Bone marrow (tissue), 2 donors: ENCODE measurements at places on chromosomes 5 and 9.
A peak's percentile ranks its signal among the peaks of the same experiment; 100 is the strongest.

DNA sequence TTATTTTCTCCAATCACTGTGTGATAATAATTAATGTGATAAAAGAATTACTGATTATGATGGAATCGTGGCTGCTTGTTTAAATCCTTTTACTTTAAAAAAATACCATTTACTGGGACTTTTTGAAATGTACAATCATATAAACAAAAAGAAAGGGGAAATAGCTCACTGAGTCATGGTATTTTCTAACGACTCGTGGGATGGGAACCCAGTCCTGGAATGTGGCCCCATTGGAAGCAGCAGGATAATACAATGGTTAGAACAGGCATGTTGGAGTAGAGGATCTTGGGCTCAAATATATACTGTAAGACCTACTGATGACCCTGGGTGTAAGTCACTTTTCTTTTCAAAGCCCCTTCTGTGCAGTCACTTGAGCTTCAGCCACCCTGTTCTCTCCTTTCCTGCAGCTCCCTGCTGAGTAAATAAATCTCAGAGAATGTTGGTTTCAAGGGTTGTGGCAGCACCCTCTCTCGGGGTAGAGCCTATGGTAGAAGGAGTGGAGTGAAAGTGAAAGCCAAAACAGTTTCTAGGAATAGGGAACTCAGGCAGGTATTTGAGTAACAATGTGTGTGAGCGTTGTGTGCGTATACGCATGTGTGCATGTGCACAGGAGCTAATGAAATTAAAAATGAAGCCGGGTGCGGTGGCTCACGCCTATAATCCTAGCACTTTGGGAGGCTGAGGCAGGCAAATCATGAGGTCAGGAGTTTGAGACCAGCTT lies 40.8 kb upstream of the LARP1 start:
- no peak for DNase-seq

GRCh38 chr9:130843049-130843908 lies 8.2 kb downstream of the ABL1 start:
- DNase-seq, result no peak

GRCh38 chr9:18703901-18704379 lies 230.0 kb downstream of the ADAMTSL1 start:
- no peak for DNase-seq

- DNase-seq, result no peak
These were observed 16.7 kb upstream of the SLC25A51 start for GRCh38 chr9:37920471-37921167.

DNA sequence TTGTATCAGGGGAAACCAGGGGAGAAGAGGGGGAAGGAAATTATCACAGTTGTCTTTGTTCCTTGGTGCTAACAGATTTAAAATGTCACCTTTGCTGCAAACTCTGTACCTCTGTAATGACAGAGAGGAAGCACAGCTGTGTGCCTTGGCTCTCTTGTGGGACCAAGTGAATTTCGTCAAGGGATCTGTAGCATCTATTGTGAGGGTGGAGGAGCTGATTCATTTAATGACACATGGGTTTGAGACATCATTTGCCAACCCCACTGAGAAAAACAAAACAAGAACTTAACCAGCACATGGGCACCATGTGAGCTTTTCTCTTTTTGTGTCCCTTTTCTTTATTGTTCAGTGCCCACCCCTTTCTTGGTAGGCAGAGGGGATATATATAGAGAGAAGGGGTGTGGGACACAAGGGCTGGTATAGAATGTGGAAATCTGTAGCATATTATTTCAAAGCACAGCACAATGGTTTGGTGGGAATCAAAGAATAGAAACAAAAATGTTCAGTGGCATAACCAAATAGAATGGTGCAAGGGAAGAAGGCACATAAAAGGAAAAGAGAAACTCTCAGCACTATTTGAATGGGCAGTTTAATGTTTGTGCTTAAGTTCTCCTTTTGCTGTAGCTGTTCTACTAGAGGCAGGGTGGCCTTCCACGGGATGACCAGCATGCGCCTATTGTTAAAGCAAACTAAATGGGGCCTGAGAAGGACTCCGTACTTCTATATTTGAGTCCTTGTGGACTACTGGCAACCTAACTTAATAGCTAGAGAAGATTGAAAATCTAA lies 63.3 kb downstream of the LIX1 start:
- DNase-seq, result peak; percentile 17

- no peak for DNase-seq
These were observed 16.4 kb upstream of the FCN2 start for GRCh38 chr9:134863941-134864820.

DNA sequence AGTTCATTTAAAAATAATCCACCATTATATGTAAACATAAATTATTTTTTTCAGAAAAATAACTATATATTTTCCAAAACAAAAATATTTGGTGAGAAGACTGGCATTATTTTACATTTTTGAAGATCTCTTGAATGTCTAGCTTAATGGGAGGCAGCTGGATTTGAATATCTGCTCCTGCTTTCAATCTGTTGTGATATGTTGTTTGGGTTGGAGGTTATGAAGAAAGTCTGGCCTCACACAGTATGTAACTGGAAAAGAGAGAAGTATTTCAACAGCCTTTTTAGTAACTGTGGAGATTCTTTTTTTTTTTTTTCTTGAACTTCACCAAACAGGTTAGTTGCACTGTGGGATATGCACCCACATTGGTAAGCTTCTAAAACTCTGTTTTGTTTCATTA lies 84.7 kb upstream of the SLIT3 start:
- DNase-seq, result no peak

DNA sequence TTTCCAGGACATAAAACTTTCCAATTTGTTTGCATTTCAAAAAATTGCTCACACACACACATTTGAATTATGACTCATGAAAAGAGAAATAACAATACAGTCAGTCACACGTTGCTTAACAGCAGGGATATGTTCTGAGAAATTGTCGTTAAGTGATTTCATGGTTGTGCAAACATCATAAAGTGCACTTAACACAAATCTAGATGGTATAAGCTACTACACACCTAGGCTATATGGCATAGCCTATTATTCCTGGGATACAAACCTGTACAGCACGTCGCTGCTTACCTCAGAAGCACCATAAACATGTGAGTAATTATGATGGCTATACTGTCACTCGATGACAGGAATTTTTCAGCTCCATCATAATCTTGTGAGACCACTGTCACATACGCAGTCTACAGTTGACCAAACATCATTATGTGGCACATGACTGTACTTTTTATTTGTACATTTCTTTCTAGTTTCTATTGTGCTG lies 378.2 kb downstream of the ACTL7B start:
- DNase-seq, result no peak

DNA sequence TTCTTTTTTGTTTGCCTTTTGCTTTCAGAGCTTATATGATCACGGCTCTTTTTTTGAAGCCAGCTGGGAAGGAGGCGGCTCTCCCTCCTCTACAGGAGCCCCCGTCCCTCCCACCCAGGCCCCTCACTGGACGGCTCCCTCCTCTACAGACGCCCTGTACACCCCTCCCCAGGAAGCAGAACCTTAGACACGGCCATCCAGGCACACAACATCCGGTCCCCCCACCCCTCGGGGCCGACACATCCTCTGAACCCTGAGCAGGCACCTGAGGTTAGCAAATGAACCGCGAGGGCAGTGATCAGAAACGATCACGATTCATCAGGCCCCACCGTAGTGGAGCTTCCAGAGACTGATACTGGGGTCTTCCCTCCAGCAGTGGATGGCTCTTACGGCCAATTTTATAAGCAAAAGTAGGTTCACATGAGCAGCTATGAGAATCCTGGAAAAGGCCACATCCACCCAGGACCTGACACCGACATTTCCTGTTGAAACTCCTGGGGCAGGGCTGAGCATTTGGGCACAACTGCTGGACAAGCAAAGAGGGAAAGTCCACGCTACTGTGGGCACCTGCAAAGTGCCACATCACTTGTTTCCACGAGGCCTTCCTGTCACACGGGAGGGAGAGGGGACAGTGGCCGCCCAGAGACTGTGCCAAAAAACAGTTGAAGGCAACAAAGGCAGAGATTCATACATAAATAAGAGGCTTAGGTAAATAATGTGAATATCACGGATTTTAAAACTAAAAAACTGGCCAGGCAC lies 78.9 kb downstream of the SEMA4D start:
- DNase-seq, result no peak

DNA sequence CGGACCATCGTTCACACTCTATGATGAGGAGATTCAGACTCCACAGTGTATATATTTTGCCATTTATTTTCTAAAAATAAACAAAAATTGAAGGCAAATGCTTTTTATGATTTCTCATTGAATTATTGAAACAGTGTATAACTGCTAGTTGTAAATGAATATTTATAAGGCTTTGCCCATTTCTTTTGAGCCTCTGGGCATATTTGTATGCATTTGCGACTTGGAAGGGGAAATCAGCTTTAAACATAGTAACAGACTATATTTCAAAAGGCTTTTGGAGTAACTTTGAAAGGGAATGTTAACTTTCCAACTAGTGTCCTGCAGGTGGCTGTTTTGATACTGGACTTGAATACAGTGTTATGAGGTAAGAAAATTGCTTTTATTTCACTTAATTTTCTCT lies 26.0 kb downstream of the MRPL22 start:
- DNase-seq, result no peak
